Activated CD4-positive, alpha-beta T cell treated with anti-CD3 and anti-CD28 coated beads, Interleukin-2, amount 50 U/mL, for 16 hours (primary cell): ENCODE measurements at places on chromosomes 7 and 10.

GRCh38 chr7:16636555-16637101 lies 8.9 kb downstream of the ANKMY2 start:
- DNase-seq: no peak

DNA sequence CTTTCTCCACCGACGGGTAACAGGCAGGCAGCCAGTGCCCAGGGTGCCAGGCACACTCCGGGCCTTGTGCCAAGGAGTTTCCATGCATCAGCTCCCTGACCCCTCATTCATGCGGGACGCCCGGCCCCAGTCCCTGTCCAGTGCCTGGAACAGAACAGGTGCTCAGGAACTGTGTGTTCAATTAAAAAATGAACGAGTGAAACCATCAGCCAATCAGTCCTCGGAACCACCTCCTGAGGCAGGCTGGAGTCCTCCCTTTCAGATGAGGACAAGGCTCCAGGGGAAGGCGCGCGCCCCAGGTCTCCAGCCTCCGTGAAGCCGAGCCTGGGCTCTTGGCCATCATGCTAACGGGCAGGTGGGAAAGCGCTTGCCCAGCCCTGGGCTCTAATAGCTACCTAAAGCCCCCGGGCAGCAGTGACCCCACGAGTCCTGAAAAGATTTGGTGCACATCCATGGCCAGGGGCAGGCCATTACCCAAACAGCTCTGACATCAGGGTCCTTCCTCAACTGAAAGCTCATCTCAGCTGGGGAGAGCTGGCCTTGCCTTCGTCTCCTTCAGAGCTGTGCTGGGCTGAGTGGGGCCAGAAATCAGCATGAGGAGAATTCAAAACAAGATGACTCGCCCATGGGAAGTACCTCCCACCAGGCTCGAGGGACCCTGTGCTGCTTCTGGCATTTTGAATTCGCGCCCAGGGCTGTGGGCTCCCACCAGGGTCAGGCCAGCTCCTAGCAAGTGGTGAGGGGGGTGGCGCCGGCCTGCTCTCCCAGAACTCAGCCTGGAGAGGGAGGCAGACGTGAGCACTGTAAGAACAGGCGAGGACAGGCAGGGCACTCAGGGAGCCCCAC lies 200.5 kb downstream of the MAD1L1 start:
- DNase-seq: no peak

GRCh38 chr7:17242504-17242903 lies 55.9 kb upstream of the AHR start:
- no peak for DNase-seq

GRCh38 chr10:70982443-70982842 lies 94.1 kb upstream of the PCBD1 start:
- DNase-seq: peak; percentile 5

- DNase-seq: peak; percentile 59
Observed at GRCh38 chr10:32139223-32140073, 83.2 kb upstream of the KIF5B start.

DNA sequence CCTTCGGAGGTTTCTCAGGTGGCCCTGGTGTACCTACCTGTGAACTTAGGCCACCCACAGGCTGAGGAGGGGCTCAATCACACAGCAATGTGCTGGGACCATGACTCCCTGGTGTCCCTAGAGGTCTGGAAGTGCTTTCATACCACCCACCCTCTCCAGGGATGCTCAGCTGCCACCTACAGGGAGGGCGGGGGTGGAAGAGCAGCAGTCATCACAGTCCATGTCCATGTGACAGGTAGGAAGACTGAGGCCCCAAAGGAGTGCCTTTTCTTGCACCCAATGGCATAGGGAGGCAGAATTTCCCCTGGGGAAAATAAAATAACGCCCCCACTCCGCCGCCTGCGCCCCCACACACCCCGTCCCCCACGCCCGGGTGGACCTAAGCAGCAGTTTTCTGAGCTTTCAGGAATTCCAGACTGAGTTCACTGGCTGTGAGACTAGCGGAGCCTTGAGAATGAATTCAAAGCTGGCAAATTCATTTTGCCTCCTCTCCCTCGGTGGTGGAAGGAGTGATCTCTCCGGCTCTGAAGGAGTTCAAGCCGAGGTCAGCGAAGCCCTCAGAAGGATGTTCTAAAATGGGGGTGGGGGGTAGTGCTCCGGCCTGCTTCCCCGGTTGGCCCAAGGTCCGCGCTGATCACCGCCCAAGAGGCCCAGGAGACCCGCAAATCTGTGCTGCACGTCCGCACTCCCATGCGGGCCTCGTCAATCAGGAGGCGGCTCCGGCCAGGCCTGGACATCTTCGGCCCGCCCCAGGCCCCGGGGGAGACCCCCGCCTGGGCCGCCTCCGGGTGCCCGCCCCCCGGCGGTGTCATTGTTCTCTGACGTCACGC lies 2.1 kb upstream of the ZMIZ1 start:
- DNase-seq: no peak

DNA sequence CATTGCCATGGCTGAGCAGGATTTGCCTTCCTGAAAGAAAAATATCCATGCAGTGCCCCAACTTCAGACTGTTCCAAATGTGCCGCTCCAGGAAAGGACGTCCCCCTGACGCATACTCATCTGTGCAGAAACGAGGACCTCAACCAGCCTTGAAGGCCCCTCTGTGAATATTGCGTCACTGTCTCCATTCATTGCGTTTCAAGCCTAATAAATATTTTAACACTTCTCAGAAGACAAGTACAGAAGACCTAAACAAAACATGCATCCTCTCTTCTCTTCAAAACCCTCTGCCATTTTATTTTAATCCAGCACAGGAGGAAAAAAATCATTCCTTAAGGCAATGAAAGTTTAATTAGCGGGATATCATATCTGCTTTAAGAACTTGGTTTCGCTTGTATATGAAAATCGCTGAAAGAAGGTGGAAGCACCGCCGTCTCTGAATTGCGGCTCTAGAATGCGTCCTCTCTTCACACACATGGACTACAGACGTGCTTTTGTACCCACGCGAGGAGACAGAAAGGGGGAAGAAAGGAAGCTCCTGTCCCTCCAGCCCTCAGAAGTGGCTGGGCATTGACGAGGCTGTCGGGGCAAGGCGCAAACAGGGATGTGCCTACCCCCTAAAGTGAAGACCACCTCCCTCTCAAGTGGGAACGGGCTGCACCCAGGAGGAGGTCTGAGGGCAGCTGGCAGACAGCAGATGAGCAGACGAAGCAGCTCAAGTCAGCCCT lies 36.8 kb downstream of the RGS10 start:
- DNase-seq: no peak

- no peak for DNase-seq
Observed at GRCh38 chr10:77618117-77618516, 19.5 kb downstream of the KCNMA1 start.

DNA sequence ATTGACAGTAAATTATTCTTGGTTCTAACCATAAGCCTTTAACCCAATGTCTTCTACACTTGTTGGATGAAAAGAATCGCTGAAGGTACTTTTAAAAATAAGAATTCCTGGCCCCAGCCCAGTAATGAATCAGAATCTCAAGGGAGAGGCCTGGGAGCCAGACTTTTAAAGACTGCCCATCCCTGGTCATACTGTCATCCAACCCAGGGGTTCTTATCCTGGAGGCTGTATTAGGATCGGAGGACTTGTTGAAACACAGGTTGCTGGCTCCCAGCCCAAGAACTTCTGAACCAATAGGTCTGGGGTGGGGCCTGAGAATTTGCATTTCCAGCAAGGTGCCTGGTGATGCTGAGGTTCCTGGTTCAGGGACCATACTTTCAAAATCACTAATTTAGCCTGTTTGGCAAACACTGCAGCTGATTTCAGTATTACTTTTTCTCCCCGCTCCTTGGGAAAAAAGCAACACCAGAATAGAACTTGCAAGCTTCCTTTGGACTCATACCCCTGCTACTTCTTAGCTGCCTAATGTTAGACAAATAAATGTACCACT lies 79.5 kb upstream of the FAM133B start:
- DNase-seq: peak; percentile 58

- no peak for DNase-seq
Observed at GRCh38 chr7:15489383-15489782, 72.4 kb downstream of the AGMO start.

DNA sequence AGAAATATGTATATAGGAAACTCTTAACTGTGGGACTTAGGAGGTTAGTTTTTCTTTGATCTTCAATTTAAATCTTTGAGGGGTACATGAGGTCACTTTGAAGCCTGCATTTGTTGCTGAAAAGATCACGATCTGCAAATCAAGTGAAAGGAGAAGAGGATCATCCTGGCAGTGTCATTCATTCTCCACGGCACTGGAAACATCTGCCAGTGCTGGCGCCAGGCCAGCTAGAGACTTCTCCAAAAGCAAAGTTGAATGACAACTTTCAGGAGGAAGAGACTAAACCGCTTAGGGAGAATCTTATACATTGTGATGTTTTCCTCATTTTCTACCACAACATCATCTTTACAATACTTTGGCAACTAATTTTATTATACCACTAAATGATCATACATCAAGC lies 42.5 kb downstream of the MRC1 start:
- DNase-seq: no peak

DNA sequence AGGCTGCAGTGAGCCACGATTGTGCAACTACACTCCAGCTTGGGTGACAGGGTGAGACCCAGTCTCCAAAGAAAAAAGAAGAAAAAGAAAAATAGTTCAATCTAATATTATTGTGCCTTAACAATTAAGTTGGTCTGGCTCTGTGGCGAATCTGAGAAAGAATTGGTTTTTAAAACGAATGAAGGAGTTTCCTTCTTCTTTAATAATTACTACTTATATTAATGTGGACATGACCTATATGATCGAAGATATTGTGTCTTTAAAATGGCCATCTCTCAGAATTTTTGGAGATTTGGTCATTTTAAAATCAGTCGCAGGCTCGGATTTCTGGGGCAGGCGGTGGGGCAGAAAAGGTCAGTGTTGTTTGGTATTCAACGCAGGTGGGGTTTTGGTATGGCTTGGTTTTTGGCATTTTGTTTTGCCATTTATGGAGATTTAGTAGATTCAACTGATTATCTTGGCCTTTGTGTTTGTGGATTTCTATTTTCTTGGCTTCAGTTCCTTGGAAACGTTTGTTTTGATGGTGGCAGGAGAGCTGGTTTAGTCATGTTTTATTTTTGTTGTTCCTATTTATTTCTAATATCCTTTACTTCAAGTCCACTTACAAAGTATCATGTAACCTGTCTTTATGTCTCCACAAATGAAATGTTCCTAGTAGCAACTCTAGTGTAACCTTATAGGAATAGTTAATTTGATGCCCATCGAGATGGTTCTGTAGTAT lies 178.8 kb upstream of the MKLN1 start:
- no peak for DNase-seq

DNA sequence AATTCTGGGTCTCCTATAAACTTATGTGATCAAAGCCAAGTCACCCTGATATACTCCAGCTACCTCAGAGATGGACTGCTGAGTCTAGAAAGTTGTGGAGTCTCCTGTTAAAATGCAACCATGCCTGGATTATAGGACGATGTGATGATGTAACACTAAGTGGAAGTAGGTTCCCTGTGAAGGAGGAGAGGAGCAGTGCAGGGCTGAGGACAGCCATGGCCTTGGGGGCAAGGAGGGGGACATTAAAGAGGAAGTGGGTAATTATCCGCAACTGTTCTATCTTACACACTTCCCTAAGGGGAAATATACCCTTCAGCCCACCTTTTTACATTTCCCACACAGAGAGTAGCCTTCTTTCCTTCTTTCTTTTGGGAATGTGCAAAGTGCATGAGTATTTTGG lies 63.8 kb downstream of the MTPN start:
- DNase-seq: no peak

DNA sequence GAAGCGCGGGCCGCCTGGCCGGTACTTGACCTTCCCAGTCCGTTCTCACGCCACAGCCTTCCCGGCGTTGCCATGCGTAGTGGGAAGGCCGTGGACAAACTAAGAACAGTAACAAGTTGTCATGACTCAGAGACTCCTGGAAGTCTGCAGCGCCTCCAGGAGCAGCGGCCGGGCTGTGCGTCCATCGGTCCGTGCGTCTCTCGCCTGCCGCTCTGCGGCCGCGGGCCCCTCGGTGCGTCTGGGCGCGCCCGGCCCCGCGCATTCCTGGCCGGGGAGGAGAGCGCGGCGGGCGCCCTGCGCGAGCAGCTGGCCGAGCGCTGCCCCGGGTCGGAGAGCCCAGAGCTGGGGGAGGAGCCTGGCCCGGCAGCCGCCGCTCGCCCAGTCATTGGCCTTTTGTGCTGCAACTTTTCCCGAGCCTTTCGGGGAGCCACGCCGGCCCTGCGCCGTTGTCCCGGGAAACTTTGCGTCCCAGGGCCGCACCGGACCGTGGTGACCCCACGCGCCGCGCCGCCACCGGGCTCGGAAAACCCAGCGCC lies 123.7 kb downstream of the TACC2 start:
- DNase-seq: no peak

DNA sequence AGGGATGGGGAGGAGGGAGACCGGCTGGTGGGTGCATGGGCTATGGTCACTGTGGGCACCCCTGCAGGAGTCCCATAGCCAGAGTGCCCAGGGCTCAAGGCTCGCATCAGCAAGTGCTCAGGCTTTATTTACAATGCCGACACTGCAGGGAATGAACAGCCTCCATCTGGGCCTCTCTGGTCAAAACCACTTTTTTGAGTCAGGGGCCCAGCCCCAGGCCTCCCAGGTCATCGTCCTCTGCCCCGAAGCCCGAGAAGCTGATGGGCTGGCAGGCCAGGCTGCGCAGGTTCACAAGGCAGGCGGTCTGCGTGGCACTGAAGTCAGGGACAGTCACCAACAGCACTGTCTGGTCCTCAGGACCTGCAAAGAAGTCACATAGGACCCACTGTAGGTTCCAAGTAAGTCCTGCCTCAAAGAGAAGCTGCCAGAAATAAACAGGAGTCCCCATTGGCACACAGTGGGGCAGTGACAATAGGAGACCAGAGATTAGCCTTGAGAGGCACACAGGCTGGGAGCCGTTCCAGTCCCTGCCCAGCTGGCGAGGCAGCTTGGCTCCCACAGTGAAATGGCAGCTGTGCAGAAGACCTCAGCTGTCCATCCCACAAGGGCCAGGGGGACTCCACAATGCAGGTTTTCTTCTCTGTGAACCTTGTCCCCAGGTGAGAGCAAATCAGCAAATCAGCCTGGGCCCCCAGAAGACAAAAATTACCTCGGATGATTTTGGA lies 8.6 kb downstream of the POLD2 start:
- DNase-seq: no peak

DNA sequence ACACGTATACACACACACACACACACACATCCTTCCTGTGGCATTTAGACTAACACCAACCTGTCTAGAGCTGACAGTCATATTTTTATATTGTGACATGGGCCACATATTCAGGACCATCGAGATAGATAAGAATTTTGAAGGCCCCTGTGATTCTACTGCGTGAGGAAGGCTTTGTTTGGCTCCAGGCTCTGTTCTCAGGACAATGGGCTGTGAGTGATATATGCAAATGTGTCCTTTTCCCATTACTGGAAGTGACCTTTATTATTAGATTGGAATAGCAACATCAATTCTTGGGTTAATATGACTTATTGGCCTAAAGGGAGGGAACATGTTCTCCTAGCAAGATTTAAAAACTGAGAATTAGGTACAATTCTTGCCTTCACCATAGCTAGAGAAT lies 156.1 kb downstream of the SPAG6 start:
- DNase-seq: no peak

GRCh38 chr7:75704928-75705327 lies 33.8 kb downstream of the HIP1 start:
- no peak for DNase-seq
